ENCODE measurements at places on chromosomes 5 and 9.

DNA sequence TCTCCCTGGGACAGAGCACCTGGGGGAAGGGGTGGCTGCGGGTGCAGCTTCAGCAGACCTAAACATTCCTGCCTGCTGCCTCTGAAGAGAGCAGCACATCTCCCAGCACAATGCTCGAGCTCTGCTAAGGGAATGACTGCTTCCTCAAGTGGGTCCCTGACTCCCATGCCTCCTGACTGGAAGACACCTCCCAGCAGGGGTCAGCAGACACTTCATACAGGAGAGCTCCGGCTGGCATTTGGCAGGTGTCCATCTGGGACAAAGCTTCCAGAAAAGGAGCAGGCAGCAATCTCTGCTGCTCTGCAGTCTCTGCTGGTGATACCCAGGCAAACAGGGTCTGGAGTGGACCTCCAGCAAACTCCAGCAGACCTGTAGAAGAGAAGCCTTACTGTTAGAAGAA, 77.2 kb downstream of the SLCO6A1 start:
- DNase-seq, result no peak

GRCh38 chr5:41708604-41708940, 161.7 kb downstream of the OXCT1 start:
- DNase-seq, result no peak

GRCh38 chr9:107144475-107144874, 138.6 kb upstream of the RAD23B start:
- no peak for DNase-seq

- no peak for DNase-seq
Observed at GRCh38 chr9:859251-859650, 17.8 kb downstream of the DMRT1 start.

DNA sequence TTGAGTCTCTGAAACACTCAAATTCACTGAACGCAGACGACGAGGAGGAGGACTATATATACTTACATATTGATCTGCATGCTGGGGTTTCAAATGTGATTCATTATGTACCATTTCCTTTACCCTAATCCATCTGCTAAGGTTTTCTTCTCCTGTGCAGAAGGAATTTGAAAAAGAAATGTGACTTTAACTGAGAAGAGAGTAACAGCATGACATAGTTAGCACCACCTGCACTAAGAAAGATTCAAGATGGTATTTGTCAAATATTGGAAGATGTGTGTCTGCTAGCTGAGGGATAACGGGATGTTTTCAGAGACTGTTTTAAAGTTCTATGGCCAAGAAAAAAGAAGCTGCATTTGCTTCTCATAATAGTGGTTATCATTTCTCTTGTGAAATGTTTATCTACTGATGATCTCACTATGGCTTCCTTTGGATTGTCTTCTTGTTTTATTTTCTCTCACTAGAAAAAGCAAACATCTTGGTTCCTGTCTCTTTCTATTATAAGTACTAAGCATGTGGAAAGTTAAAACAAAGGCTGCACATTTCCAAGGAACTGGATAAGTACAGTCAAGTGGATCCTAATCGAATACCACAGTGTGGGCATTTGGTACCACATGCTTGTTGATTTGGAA, 89.8 kb upstream of the TLE4 start:
- no peak for DNase-seq

GRCh38 chr5:3258050-3258449, 337.6 kb upstream of the IRX1 start:
- DNase-seq, result no peak

DNA sequence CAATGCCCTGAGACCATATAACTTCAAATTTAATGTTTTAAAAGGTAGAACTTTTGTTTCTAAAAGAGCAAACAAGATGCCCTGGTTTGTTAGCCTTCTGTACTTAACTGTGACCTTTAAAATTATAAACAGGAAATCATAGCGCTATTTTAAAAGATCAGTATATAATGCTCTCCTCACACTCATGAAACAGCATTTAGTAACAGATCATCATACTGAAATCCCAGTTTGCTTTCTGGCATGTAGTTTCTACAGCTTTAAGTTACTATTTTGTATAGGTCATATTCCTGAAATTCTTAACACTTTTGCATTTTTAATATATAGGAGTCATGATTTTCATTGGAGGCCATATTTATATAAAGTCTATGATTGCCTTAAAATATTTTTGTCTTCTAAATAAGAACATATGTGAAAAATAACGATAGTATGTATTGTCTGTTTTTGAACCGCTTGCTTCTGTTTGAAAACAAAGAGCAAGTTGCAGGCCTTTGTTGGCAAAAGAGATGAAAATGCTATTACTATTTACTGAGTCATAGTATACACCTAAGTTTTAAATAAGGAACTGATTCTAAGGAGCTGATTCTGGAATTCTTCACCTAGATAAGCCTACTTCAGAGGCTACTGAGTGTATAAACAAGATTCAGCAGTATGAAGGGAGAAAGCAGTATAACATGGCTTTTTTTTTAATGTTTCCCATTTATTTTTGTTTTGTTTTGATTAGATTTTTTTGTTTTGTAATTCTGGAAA, 20.5 kb downstream of the SRFBP1 start:
- DNase-seq, result no peak

GRCh38 chr5:142888469-142889085, 118.4 kb downstream of the ARHGAP26 start:
- peak; percentile 7 for DNase-seq

DNA sequence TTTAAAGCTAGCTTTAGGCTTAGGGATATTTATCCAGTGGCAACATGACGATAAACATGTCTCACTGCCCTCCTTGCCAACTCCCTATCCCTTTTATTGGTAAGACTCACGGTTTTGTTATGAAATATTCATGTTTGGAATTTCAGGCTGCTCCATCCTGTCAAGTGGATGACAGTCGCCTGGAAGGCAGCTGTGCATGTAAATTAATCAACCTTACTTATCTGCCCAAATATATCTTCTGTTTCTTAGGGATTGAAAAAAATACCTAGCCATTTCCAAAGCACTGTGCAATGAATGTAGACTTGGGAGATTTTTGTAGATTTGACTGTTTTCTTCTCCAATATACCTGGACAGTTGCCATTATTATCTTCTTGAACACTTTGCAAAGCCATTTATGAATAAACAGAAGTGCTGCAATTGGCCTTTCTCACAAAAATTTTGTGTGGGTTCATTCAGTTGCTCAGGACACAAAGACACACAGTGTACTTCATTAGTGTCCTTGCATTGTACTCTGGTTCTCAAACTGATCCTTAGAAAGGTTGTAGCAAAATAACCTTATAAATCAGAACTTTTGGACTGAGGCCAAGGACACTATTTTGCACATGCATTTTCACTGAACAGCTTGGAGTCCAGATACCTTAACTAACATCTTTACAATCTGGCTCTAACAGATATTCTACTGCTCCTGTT, 889.4 kb upstream of the SEMA6A start:
- DNase-seq, result no peak

DNA sequence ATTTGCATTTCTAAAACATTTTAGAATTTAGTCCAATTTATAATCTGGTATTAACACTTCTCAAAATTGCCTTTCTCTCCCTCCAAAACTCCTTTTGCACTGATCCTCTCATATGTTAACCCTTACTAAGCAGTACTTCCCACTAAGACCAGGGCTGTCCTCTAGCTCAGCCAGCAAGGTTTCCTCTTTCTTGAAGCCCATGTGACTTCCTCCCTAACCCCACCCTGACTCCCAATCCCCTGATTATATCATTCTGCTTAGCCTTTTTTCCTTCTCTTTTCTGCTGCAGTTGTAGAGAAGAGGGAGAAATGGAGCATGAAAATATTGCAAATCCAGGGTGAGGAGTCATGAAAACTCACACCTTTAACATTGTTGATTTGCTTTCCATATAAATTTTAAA, 241.7 kb downstream of the MCTP1 start:
- DNase-seq, result no peak

DNA sequence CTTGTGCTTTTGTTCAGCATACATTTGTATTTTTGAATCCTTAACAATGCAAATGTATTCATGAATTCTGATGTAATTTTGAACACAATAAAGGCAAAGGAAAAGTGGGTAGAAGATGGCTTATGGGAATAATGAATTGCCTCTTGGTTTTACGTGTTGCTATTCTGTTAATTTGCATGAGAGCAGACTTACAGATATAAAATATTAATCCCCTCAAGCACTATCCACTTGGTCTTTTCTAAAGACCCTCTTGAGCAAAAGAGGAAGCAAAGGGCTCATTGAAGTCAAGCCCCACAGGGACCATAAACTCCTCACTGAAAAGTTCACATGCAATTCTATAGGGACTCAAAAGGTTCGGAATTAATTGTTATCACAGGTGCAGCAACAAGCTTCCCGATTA, 51.9 kb downstream of the OSTF1 start:
- no peak for DNase-seq

GRCh38 chr9:105651806-105652205, 10.5 kb upstream of the TAL2 start:
- DNase-seq, result no peak

- DNase-seq, result no peak
Observed at GRCh38 chr9:90810691-90811090, 9.1 kb downstream of the SYK start.

DNA sequence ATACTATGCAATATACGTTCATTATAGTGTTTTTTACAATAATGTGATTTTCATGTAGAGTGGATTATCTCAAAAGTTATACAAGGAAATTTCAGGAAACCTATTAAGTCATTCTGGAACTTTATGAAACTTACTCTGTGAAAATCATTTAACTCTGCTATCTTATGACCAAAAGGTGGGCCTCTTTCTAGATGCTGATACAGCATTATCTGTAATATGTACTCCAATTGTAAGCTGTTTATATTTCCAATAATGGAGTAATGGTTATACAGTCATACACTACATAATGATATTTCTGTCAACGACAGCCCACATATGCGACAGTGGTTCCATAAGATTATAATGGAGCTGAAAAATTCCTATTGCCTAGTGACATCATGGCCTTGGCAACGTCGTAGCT, 18.8 kb upstream of the PCSK5 start:
- no peak for DNase-seq

- DNase-seq, result no peak
Observed at GRCh38 chr9:89811886-89812450, 207.2 kb downstream of the GADD45G start.

GRCh38 chr5:55634866-55635265, 77.3 kb downstream of the SLC38A9 start:
- DNase-seq, result no peak

DNA sequence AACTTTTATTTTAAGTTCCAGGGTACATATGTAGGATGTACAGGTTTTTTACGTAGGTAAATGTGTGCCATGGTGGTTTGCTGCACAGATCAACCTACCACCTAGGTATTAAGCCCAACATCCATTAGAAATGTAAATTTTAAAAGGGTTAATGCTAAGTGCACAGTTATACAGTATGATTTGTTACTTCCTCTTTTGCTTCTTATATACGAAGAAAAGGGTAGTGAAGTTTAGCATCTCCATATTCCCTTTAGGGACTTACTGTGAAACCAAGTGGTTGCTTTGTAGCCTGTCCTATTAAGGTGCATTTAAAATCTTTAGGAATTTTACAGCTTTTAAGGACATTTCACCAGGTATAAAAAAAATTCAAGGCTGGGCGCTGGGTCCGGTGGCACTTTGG, 46.4 kb downstream of the RBM27 start:
- no peak for DNase-seq

- DNase-seq, result no peak
Observed at GRCh38 chr5:143496943-143497342, 93.5 kb upstream of the NR3C1 start.

DNA sequence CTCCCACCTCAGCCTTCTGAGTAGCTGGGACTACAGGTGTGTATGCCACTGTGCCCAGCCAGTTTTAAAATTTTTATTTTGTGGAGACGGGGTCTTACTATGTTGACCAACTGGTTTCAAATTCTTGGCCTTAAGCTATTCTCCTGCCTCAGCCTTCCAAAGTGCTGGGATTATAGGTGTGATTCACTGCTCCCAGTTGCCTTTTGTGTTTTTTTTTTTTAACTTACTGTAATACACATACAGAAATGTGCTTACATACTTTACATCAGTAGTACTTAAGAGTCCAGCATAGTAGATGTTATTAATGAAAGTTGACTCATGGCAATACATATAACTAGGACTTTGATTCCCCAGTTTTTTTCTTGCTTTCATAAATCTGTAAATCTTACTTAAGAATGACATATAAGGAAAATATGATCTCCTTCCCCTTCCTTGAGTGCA, 4.7 kb downstream of the MAN2A1 start:
- DNase-seq, result no peak

GRCh38 chr9:27436234-27436633, 87.9 kb upstream of the IFNK start:
- no peak for DNase-seq

DNA sequence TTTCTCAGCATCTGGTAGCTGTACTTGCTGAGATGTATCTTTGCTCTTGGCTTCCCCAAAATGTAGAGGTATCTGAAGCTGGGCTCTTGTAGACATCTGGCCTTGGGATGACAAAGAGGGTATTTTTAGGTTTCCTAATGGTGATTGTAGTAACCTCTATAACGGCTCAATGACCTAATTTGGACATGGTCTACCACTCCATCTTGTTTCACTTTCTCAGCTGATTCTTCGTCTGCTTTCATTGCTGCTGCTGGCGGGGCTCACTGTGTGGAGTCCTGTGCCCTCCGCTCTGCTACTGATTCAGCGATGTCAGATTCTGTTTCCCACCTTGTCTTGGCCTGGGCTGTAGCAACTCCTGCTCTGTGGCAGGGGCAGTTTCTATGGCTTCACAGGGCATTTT, 12.7 kb upstream of the MARCHF11 start:
- no peak for DNase-seq

DNA sequence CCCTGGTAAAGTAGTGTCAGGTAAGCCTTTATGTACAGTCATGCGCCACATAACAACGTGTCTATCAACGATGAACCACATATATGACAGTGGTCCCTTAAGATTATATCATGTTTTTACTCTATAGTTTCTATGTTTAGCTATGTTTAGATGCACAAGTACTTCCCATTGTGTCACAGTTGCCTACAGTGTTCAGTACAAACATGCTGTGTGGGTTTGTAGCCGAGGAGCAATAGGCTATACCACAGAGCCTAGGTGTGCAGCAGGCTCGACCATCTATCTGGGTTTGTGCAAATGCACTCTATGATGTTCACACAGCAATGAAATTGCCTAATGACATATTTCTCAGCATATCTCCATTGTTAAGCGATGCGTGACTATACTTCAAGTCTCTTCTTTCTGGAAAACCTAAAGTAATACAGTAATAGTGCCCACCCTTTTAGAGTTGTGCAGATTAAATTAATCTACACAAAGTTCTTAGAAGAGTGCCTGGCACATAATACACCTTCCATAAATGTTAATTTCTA, 295.9 kb downstream of the ARHGAP26 start:
- no peak for DNase-seq

- DNase-seq, result no peak
Observed at GRCh38 chr9:6029604-6030274, 14.3 kb upstream of the RANBP6 start.

DNA sequence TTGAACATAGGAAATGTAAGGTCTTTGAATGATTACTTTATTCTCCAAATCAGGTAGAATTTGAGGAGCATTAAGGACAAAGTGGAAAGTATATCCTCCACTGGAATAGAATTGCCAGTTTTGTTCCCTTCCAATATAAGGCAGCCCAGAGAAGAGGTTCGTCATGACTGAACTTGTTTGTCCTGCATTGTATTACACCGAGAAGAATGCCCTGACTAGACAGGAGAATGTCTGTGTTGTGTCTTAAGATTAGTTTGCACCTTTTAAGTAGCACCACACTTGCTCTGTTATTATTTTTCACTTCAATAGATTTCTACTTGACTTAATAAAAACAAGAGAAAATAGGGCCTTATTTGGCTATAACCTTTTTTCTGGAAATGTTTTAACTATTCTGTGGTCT, 586.2 kb upstream of the PTGER4 start:
- DNase-seq, result no peak

- DNase-seq, result no peak
Observed at GRCh38 chr5:169027501-169028061, 273.4 kb downstream of the SLIT3 start.

All from activated naive CD8-positive, alpha-beta T cell treated with anti-CD3 and anti-CD28 coated beads, Interleukin-2, amount 50 U/mL, for 24 hours (primary cell).